ENCODE measurements at places on chromosomes 2 and 18.

- DNase-seq, result no peak
Measured at GRCh38 chr18:29383311-29384273, 1206.7 kb upstream of the CDH2 start.

- DNase-seq, result no peak
Measured at GRCh38 chr2:232085164-232085563, 123.7 kb downstream of the DIS3L2 start.

GRCh38 chr18:22507055-22507454 lies 89.3 kb upstream of the CTAGE1 start:
- no peak for DNase-seq

GRCh38 chr18:23095463-23095862 lies 39.8 kb upstream of the CABLES1 start:
- DNase-seq, result no peak

- no peak for DNase-seq
Measured at GRCh38 chr2:218822622-218823021, 9.0 kb downstream of the PRKAG3 start.

GRCh38 chr2:144331674-144332355 lies 188.1 kb downstream of the ZEB2 start:
- peak; percentile 7 for DNase-seq

GRCh38 chr2:238136820-238137537 lies 1.5 kb upstream of the KLHL30 start:
- DNase-seq, result no peak

DNA sequence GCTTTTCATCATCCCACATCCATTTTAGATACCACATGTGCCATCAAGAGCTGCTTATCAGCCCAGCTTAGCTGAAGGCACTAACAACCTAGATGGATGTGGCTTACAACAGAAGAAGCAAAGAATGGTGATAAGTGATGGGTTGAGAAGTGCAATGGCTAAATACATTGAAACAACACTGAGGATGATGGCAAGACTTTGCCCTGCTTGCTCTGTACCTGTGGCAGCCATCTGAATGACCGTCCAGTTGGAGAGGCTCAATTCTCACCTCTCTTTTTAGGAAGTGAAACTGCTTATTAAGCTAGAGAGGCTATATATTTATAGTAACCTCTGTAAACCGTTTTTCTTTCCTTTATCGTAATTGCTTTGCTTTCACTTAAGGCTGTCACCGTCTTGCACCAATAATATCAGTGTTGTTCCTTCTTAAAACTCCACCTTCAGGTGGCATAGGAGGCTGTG lies 5.7 kb downstream of the GPATCH11 start:
- no peak for DNase-seq

- DNase-seq, result no peak
Measured at GRCh38 chr2:148721520-148721931, 77.0 kb downstream of the EPC2 start.

DNA sequence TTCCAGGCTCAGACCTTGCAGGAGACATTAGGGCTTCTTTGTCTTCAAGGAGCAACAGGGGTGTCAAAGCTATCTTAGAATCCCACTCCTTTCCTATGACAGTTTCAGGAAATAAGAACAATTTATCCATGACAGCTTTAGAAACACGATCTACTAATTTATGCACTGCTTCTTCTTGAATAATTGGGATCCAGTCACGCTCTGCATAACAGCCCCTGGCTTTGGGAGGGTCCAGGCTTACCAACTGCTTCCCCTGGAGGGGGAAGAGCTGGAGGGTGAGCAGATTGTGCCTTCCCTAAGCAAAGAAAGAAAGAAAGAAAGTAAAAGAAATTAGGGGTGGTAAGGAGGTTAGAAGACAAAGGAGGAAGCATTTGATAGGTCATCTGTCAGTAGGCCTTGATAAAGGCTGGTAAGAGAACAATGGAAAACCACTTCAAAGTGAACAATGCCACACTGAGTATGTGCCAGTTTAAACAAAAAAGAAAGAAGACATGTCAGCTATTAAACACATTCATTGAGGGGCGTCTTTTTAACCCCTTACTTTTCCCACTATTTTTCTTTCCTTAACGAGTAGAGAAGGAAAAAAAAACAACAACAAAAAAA lies 327.6 kb downstream of the DCC start:
- DNase-seq, result no peak

- no peak for DNase-seq
Measured at GRCh38 chr2:98538280-98539041, 69.9 kb downstream of the COA5 start.

DNA sequence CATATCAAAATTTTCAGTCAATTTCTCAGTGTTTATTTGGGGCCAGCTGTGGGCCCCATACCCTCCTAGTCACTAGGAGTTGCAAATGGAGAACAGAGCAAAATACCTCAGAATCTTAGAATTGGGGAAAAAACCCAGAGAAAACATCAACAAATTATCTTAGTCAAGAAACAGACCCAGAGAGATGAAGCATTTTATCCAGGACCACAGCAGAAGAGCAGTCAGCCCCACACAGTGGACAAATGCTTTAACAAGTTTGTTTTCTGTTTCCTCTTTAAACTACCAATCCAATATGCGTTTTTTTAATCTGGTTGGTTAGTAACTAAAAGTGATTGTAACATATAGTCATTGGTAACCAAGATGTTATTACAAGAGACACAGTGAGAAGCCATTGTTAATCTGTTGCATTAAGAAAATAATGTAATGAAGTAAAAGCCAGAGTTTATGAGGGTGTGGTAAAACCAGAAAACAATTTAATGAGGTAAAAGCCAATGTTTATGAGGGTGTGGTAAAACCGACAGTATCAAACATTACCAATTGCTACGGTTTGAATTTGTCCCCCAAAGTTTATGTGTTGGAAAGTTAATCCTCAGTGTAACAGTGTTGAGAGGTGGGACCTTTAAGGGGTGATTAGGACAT lies 60.7 kb upstream of the COX7A2L start:
- DNase-seq, result no peak

DNA sequence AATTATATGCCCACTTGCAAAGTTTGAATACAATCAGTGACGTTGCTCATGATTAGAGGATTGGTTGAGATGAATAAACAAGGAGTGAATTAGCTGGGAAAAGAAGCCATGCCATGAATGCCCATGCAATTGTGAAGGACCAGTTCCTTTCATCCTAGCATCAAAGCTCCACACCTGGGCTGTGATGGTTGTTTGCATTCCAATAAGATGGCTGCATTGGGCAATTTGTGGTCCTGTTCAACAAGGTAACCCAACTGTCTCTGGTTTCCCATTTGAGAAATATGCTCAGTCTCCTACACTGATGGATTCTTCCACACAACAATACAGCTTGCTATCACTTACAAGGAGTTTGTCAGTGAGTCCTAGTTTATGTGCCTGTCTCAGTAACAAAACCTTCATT lies 550.2 kb downstream of the STK39 start:
- DNase-seq, result no peak

DNA sequence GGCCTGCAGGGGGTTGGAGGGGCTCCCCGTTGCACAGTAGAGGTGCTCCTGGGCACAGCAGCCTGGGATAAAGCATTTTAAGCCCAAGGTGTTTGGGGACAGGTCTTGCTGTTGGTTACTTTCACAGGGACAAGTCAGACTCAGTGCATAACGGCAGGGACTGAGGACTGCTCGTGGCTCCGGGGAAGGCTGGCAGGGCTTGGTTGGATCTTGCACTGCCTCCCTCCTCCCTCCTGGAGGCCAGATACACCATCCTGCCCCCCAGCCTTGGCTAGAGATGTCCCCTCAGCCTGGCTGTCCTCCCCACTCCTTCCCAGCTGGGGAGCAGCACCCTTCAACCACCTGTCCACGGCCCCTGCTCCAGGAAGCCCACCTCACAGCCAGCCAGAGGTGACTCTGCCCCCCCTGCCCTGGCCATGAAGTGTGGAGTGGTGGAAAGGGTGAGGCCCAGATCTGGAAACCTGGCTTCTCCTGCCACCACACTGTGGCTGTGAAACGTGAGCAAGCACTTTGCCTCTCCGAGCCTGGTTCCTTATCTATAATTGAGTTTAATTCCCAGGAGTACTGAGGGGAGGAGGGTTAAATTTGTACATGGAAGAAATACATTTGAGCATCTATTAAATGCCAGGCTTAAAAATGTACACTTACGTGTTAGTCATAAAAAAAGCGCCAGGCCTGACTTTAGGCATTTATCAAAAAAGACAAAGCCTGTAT lies 67.1 kb upstream of the TAF1B start:
- no peak for DNase-seq

DNA sequence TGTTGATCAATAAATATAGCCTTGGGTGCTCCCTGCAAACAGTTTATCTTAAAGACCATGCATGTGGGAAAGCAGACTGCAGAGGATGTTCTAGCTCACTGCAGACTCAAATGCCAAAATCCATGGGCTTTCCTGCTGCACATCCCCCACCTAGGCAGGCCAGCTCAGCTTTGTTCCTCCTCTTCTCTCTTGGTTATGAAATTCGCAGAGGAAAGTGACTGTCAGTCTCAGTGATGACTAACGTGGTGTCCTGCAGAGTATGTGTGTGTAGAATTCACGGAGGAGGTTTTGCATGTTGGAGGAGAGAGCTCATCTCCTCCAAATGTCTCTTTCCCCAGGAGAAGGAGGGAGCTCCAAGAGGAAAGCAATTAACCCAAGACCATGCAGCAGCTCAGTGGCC lies 21.4 kb upstream of the KCNS3 start:
- no peak for DNase-seq

DNA sequence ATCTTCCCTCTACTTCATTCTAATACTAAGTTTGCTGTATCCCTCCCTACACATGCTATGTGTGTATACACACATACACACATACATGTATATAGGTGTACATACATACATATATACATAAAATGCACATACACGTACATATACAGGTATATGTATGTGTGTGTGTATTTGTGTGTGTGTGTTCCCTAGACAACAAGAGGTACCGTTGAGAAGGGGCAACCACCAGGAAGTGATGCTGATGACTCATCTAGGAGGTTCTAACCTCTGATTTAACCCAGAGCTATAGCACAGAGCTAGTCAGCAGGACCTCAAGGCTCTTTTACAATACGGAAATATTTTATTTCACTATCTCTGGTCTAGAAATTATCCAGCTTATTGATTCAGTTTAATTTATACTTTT lies 139.2 kb downstream of the LAMA3 start:
- no peak for DNase-seq

DNA sequence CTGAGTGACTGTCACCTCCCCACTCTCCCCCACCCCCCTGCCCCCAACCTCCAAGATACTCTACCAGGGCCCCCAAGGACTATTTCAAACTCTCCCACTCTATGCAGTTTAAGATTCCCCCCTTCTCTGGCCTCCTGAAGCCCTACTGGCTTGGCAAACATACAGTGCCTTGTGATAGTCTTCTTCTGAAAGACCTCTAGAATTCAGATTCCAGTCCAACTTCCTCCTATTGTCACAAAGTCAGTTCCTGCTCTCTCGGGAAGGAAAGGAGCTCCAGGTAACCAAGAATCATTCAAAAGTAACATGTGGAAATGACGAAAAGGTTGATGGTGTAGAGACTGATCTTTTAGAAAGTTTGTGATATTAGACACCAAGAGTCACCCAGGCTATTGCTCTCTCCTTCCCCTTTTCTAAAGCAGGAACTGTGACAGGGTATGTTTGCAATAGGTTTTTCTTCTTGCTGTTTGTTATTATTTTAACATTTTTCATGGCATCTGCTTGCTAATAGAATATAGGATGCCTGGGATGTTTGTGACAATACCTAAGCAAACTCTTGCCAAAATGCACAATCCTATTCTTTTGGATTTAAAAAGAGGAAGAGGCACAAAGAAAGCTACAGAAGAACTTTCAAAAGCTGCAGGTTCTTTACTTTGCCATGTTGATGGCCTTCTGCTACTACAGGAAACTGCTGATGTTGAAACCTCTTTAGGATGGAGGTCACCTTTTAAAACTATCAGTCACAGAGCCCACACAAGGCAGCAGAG lies 93.5 kb upstream of the MGAT4A start:
- DNase-seq, result no peak

DNA sequence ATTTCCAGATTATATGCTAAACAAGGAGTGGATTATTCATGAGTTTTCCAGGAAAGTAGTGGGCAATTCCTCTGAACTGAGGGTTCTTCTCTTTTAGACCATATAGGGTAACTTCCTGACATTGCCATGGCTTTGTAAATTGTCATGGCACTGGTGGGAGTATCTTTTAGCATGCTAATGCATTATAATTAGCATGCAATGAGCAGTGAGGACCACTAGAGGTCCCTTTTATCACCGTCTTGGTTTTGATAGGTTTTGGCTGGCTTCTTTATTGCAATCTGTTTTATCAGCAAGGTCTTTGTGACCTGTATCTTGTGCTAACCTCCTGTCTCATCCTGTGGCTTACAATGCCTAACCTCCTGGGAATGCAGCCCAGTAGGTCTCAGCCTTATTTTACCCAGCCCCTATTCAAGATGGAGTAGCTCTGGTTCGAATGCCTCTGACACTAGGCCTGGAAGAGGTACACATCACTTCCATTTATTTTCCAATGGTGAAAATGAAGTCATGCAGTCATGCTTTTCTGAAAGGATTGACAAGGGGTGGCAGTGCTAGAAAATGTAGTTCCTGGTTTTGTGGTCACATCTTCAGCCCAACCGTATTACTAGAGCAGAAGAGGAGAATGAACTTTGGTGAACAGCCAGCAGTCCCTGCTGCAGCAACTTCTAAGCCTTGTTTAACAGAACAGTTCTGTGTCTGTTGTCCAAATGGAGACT lies 26.6 kb upstream of the ITGA4 start:
- no peak for DNase-seq

- DNase-seq, result no peak
Measured at GRCh38 chr2:144366825-144367429, 153.0 kb downstream of the ZEB2 start.

GRCh38 chr18:59898093-59898492 lies 1.7 kb upstream of the PMAIP1 start:
- DNase-seq, result no peak

GRCh38 chr2:58634653-58635370 lies 393.7 kb upstream of the FANCL start:
- DNase-seq, result no peak

DNA sequence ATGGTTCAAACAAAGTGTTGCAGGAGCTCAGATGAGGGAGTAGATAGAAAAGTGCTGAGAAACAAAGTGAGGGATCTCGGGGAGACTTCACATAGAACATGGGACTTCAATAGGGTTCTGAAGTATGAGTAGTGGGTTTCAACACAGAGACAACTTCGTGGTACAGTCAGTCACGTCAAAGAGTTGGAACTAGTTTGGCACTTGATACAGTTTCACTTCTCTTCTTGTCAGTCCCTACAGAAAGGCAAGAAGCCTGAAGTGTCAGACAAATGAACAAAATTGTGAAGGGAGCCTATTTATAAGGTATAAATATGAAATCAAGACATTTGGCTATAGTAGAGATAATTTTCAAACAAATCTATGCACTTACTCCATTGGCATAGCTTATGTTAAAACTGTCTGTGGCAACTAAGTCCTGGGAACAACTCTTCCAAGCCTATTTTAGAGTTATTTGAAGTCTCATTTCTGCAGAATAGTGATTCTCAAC lies 338.0 kb downstream of the TDRD15 start:
- DNase-seq, result no peak

DNA sequence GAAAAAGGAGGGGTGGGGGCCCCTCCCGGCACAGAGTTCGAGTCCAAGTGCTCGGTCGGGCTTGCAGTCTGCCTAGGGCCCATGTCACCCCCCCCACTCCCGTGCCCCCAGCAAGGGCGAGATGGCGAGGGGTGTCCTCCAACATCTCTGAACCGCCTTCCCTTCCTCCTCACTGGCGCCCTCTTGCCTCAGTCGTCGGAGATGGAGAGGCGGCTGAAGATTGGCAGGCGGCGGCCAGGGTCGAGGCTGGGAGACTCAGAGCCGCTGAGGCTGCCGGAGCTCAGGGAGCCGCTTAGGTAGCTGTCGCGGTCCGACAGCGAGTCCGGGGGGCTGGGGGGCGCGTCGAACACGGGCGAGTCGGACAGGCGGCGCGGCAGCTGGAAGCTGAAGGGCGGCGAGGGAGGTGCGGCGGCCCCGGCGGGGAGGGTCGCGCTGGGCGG lies 2.3 kb downstream of the ZFP36L2 start:
- DNase-seq, result peak; percentile 55
